ENCODE measurements at places on chromosomes 6 and 20.

DNA sequence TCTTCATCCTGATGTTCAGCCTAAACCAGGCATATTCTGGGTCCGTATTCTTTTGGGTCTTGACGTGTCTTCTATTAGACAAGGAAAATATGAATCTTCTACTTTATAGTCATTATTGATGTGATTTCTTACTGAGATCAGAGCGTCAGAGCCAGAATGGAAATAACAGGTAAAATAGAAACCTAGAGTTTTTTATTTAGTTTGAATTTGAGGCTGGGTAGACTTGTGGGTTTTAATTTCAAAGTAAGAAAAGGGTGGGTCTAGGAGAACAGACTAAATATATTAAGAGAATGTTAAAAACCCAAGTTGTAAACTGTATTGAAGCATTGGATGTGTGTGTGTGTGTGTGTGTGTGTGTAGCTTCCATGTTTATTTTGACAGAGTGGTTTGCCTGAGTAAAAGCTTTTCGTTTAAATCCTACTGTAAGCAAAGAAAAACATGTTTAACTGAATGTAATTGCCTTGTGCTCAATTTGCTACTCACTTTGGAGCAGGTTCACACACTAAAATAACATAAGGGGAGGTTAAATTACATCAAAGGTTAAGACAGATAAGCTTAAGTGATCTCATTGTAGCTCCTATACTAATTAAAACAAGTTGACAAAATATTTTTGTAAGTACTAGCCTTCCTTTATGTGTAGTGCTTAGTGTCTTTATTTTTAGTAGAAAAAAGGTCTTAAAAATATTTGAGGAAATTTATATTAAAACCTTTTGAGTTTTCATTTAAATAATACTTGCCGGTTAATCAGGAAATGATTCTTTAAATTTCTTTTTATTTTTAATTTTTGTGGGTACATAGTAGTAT, 17.4 kb downstream of the HECA start:
- no peak for DNase-seq

GRCh38 chr6:17610835-17611234, 10.7 kb downstream of the FAM8A1 start:
- no peak for DNase-seq

GRCh38 chr6:122180132-122180531, 219.3 kb upstream of the HSF2 start:
- DNase-seq: no peak

DNA sequence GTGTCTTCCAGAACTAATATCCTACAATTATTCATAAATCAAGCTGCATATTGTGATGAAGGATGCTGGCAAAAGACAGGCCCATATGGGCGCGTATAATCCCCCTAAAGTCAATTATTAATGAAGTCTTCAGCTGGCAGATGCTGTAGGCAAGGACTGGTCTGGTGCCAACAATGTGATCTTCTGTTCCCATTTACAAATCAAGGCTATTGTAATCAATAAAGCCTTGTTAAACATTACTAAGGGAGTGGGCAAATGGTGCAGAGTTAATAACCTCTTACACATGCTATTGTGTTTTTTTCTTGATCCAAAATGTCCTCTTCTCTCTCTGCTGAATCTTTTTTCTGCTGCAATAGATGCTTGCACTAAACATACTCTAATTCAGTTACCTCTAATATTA, 119.0 kb downstream of the ALDH8A1 start:
- DNase-seq: no peak

DNA sequence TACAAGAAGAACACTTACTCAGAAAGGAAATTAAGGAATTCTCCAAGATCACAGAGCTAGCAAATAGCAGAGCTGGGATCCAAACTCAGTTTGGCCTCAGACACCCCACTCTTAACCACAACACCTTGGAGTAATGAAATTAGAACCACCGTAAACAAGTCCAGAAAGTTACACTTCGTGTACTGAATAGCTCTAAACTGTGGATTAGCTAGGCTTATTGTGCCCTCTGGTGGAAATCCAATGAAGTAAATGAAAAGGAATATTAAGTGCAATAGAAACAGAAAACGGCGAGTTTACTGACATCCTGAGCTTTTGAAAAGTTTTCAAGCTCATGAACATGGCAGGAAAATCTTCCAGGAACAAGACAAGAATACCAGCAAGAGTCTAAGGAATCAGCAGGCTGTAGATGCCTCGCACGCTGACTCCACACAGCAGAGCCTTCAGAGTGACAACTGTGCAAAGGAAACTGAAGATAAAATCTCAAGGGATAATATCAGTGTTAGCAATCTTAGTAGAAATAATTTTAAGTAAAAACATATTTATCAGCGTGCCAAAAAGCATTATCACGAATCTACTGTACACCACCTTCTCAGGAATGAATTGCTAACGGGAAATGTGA, 34.6 kb downstream of the FBXO5 start:
- DNase-seq: no peak

GRCh38 chr20:2305029-2305428, 9.2 kb downstream of the TGM3 start:
- no peak for DNase-seq

- no peak for DNase-seq
Measured at GRCh38 chr6:167409694-167410093, 84.8 kb downstream of the TTLL2 start.

DNA sequence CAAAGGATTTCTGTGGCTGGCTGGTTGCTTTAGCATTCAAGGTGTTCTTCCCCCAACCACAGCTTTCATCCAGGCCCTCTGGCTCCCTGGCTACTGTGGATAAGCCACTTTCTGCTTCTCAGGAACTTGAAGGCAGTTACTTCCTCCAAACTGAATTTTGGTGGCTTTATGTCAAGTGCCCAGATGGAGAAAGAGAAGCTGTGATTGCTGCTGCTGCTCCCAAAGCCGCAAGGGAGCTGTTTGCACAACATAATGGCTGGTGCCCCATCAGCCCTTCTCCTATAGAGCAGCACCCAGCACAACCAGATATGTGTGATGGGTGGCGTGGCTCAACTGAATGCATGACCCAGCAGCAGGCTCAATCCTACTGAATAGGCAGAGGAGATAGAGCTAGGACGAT, 465.2 kb downstream of the MAFB start:
- DNase-seq: no peak

GRCh38 chr20:10982692-10983091, 308.9 kb upstream of the JAG1 start:
- no peak for DNase-seq

DNA sequence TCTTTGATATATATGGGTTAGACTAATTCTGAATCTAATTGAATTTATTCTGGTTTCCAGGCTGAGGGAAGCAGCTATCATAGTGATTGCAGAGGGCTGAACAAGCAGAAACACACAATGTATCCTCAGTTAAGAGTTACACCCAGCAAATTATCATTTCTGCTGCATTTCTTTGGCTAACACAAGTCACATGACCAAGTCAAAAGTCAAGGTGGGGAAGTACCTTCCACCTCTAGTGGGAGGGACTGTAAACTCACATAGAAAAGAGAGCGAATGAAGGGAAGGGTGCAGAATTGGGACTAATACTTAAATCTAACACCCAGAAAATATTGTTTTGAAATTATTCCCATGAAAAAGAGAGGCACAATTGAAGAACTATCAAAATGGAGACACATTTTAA, 719.7 kb upstream of the MMS22L start:
- DNase-seq: no peak

- no peak for DNase-seq
Measured at GRCh38 chr6:151016107-151016506, 150.6 kb downstream of the MTHFD1L start.

- peak; percentile 7 for DNase-seq
Measured at GRCh38 chr6:138944412-138944811, 43.6 kb downstream of the REPS1 start.

DNA sequence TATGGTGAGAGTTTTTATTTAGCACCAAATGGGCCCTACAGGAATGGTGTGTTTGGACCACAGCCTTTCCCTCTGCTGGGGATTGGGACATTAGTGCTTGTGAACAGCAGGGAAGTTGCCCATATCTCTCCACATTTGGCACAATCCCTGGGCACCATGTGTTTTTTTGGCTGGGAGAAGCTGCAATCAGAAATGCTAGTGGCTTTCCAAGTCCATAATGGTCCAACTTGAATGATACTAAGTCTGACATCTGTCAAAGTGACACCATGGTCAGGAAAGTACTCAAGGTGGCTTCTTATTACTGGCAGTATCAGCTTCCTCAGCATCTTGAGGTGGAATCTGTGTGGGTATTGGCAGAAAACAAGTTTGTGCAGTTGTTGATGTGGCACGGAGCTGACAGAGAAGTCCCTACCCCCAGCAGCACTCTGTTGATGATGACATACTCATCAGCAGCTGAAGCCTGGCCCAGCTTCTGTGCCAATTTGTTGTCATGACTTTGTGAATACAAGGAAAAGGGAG, 53.0 kb downstream of the SASH1 start:
- DNase-seq: no peak

GRCh38 chr6:92188016-92188415, 1231.3 kb downstream of the EPHA7 start:
- DNase-seq: no peak

DNA sequence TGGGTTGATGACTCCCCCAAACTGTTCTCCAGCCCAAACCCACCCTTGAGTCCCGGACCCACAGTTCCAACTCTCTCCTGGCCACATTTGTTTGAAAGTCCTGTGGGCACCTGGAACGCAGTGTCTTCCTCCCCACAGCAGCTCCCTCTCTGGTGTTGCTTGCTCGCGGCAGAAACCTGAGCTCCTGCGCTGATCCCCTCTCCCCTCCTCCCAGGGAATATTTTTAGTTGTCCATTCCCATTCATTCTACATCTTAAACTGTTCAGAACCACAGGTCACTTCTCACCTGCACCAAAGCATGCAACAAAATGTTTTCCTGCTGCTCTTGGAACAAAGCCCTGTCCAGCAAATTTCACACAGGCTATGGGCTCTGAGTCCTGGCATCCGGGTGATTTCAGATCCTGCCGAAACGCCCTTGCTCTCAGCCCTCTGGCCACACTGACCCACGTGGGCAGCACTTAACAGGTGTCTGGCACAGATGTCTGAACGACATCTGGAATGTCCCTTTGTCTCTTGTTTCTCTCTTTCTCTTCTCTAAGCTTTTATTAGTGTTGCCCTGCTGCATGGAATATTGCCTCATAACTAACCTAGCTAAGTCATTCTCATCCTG, 27.0 kb upstream of the PMEPA1 start:
- DNase-seq: no peak

GRCh38 chr6:24951811-24952299, 16.1 kb upstream of the RIPOR2 start:
- no peak for DNase-seq

GRCh38 chr6:31157513-31158139, at the start of gene CCHCR1:
CCHCR1 (minus strand) TSS chr6:31157802; CDS start chr6:31157600, 202 bp downstream.
- DNase-seq: no peak

GRCh38 chr6:3340894-3341293, 82.1 kb downstream of the PSMG4 start:
- no peak for DNase-seq

- no peak for DNase-seq
Measured at GRCh38 chr6:159389695-159390094, 220.5 kb downstream of the FNDC1 start.

GRCh38 chr20:21241406-21241805, 61.7 kb upstream of the XRN2 start:
- no peak for DNase-seq

- DNase-seq: no peak
Measured at GRCh38 chr20:44938637-44939036, 21.6 kb downstream of the TOMM34 start.

- no peak for DNase-seq
Measured at GRCh38 chr6:100099189-100100074, 105.4 kb upstream of the MCHR2 start.

GRCh38 chr6:105235155-105235554, 55.3 kb upstream of the POPDC3 start:
- no peak for DNase-seq

DNA sequence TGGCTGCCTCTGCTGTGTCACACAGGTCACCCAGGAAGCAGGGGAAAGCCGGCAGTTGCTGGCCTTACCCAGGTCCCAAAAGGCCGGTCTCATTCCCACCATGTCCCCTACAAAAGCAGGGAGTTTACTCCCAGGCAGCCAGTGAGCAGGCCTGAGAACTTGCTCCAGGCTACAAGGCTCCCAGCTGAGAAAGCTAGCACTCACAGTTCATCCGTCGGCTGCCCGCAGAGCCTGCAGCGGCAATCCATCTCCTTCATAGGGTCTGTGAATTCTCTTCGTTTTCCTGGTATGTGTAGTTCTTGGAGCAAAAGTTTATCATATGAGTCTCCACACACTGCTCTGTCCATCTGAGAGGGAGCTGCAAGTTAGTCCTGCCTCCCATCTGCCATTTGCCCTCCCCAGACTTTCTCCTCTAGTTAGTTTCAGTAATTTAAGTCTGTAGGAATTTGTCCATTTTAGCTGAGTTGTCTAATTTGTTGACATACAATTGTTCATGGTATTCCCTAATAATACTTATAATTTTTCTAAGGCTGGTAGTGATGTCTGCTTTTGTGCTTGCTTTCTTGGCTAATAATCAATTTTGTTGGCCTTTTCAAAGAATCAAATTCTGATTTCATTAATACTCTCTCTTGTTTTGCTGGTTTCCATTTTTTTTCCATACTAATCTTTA, 135.6 kb downstream of the MAP3K4 start:
- DNase-seq: no peak

- no peak for DNase-seq
Measured at GRCh38 chr6:77450924-77451323, 12.4 kb downstream of the HTR1B start.

DNA sequence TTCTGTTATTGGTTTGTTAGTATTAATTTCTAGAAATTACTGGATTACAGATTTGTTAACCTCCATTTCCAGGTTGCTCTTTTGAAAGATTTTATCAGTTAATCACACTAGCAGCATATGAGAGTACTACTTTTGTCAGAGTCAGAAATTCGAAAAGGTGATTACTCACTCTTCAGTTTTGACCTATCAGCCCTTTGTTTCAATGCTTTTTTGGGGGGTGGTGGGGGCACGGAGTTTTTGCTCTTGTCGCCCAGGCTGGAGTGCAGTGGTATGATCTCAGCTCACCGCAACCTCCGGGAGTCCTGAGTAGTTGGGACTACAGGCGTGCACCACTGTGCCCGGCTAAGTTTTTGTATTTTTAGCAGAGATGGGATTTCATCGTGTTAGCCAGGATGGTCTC, 149.2 kb downstream of the JARID2 start:
- no peak for DNase-seq

- no peak for DNase-seq
Measured at GRCh38 chr6:21858076-21858475, 264.5 kb downstream of the SOX4 start.

DNA sequence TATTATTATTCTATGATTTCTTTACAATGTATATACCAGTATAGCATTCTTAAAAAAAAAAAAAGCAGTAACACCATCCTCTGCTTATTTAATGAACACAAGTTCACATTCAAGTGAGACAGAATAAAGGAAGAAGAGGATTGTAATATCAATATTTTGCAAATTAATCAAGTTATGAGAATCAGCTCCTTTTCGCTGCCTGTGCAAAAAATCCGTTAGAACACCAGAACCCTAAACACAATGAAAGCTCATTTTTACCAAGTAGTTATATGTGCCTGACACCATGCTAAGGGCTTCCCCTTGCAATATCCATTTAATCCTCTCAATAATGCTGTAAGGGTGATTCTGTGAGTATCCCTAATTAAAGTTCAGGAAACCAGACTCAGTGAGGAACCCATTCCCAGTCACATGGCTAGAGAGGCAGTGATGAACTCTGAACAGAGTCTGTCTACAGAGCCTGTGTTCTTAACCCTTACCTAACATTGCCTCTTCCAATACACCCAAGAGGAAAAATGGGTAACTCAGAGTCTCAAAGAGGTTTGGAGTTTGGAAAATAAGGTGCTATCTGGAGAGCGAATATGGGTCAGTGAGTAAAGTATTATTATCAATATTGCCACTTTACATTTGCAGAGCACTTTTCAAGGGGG, 66.8 kb downstream of the CDC40 start:
- no peak for DNase-seq

- DNase-seq: no peak
Measured at GRCh38 chr6:133062077-133062476, 179.1 kb upstream of the EYA4 start.

Measured in stimulated activated CD8-positive, alpha-beta memory T cell treated with anti-CD3 and anti-CD28 coated beads, Interleukin-7, amount 100 ng/mL, for 4 hours (primary cell).